ENCODE measurements at places on chromosomes 11 and 22.

DNA sequence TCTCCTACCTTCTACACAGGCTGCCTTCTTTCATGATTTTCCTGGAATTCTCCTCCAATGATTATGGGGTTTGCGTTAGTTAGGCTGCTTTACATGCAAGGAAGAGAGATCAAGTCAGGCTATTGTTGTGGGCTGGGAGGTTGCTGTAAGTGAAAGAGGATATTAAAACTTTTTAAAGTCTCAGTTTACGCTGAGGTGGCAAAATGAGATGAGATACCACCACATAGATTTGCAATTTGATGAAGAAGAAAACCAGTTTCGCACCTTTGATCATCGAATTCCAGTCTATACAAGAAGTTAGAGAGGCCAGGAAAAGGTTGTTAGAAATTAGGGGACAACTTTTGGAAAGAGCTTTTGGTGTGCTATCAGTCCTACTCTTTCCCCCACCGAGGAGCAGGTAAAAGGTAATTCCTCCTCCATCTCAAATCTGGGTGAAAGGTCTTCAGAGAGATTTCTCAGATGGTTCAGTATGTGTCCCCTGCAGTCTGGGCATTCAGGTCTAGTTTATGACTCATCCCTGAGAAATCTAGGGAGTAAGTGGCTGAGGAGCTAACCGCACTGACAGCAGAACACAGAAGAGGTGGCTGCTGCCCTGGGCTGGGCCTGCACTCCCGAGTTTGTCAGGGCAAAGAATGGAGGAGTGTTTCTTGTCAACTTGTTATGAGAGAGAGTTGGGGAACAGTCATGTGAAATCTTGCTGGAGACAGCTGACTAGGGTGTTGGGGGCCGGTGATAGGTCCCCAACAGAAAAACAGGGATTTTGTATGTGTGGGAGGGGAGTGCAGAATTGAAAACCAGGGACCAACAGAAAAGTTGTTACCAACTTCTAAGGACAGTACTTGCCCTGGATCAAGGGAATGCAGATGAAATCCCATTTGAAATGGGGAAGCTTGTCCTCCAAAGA, 34.7 kb downstream of the CCDC83 start:
- no peak for DNase-seq

- no peak for DNase-seq
These were observed 1236.4 kb downstream of the FAM181B start for GRCh38 chr11:81497202-81497804.

- no peak for DNase-seq
These were observed 20.3 kb upstream of the SLN start for GRCh38 chr11:107731941-107732688.

DNA sequence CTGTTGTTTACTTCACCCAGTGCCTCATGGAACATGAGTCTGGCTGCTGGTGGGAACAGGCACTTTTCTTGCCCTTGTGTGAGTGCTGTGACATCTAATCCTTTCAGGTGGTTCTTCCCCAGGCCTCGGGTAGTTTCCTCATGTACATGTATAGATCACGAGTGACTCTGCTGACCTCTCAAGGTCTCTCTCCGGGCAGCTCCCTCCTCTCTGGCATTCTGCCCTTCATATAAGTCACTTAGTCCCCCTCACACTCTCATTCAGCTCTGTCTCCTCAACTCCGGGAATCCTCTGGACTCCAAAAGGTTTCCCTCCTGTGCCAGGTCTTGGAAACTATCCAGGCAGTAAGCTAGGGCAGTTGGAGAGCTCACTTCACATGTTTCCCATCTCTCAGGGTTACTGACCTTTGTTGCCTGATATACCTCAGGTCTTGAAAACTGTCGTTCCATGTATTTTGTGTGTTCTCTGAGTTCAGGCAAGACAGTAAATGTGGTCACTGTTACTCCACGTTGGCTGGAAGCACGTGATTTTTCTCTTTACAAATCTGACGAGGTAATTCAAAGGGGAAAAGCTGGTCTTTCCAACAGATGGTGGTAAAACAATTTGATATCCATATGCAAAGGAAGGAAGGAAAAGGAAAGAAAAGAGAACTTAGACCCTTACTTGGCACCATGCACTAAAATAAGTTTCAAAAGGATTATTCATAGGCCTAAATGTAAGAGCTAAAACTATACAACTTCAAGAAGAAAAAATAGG, 40.5 kb upstream of the PITPNB start:
- no peak for DNase-seq

DNA sequence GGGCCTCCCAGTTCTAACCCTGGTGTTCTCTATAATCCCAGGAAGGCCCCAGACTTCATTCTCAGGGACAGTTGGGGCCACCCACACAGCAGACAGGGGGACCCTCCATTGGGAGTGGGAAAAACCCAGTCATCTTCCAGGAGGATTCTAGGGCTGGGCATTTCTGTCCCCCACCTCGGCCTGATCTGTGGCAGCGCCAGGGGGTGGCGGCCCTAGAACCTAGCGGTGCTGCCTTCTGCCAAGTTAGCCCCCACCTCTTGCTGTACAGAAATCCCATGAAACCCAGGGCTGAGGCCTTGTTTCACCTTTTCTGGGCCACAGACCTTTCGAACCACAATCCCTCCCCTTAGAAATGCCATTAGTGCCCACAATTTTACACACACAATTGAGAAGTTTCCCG, 9.6 kb downstream of the CHST1 start:
- DNase-seq: no peak

DNA sequence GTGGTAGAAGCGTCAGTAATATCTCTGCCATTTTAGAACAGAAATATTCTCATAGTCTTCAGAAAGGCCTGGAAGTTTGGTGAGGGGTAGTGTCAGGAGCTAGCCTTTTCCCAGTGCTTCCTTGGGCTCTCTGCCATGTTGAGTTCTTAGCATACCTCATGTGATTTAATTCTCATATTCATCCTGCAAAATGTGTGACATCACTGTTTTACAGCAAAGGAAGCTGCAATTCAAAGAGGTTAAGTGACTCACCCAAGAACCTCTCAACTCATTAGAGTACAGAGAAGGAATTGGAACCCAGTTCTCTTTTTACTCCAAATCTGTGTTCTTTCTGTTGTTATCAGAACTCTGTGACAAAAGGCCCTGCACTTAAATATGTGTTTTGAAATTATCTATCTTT, 72.1 kb downstream of the RNF169 start:
- DNase-seq: no peak

DNA sequence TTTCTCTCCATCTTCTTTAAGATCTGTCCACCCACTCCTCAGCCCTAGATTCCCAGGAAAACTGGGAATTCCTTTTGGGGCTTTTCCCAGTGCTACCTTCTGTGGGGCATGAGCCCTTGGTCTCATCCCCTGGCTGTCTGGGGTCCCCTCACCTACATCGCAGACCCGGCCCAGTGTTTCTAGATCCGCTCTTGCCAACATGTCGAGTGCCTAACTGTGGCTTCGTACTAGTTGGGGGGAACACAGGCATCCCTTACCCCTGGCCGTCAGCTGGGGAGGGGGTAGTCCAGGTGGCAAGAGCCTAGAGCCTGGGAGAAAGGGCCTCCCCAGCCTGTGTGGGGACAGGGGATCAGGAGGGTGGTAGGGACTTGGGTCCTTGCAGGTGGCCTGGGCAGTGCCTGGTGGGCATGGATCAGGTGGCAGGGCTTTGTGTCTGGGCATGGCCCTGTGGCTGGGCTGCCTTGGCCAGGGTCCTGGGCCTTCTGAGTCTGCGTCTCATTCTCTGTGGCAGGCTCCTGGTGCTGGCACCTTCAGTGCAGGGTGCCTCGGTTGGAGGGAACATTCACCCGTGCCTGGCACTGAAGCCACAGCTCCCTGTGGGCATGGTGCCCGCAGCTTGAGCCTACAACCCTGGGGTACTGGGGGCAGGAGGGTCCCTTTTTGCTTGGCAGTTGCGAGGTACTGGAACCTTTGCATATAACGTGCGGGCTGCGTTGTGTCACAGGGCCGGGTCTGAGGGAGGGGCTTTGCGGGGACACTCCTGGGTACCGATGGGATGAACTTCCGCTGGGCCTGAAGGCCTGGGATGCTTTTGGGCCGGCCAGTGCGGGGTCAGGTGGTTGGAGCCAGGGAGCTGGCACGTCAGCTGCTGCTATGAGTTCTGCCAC, 4.1 kb downstream of the KCNQ1 start:
- no peak for DNase-seq
